ENCODE measurements at places on chromosomes 6 and 20. TPM values are rescaled to one million over a fixed set of nuclear protein-coding genes. Genes with fewer than 3 reads are reported as not detected.

The MYLK2 gene
- 39.5 TPM for total RNA-seq

The KIAA1755 gene
- total RNA-seq, result 8.7 TPM

The TRMT11 gene
- 21.9 TPM for total RNA-seq

The FAM209A gene
- total RNA-seq, result 0.22 TPM

The ZBTB46 gene
- 20.7 TPM for total RNA-seq

The DDO gene
- total RNA-seq, result 0.49 TPM

The ZC3H12D gene
- total RNA-seq, result 0.27 TPM

The ABHD12 gene
- total RNA-seq, result 14.3 TPM

The DEF6 gene
- total RNA-seq, result 6.1 TPM

The EPB41L1 gene
- total RNA-seq, result 14.3 TPM

The PACRG gene
- total RNA-seq, result 1.8 TPM

The TGM3 gene
- total RNA-seq, result 0.49 TPM

The PROKR2 gene
- total RNA-seq, result not detected

The ZNF391 gene
- 3.0 TPM for total RNA-seq

The LAMP5 gene
- total RNA-seq, result 0.66 TPM

The IL17A gene
- total RNA-seq, result not detected

The LAMA5 gene
- total RNA-seq, result 30.9 TPM

The BPIFA1 gene
- not detected for total RNA-seq

The CLVS2 gene
- 0.53 TPM for total RNA-seq

The DEFB116 gene
- not detected for total RNA-seq

The ELOVL2 gene
- 1.5 TPM for total RNA-seq

The MAP3K4 gene
- 29.1 TPM for total RNA-seq

The VARS2 gene
- 23.4 TPM for total RNA-seq

The PKIB gene
- 1.6 TPM for total RNA-seq

The FAM162B gene
- 12.3 TPM for total RNA-seq

The ULBP1 gene
- 0.13 TPM for total RNA-seq

The WFDC5 gene
- total RNA-seq, result not detected

The TDRD6 gene
- 0.22 TPM for total RNA-seq

The GLO1 gene
- 124 TPM for total RNA-seq

The MLN gene
- total RNA-seq, result not detected

The SEL1L2 gene
- not detected for total RNA-seq

The EGFL8 gene
- total RNA-seq, result 28.9 TPM

The RAMACL gene
- total RNA-seq, result 0.71 TPM

The RIPOR3 gene
- 5.0 TPM for total RNA-seq
